ENCODE measurements at places on chromosomes 1 and 21.

DNA sequence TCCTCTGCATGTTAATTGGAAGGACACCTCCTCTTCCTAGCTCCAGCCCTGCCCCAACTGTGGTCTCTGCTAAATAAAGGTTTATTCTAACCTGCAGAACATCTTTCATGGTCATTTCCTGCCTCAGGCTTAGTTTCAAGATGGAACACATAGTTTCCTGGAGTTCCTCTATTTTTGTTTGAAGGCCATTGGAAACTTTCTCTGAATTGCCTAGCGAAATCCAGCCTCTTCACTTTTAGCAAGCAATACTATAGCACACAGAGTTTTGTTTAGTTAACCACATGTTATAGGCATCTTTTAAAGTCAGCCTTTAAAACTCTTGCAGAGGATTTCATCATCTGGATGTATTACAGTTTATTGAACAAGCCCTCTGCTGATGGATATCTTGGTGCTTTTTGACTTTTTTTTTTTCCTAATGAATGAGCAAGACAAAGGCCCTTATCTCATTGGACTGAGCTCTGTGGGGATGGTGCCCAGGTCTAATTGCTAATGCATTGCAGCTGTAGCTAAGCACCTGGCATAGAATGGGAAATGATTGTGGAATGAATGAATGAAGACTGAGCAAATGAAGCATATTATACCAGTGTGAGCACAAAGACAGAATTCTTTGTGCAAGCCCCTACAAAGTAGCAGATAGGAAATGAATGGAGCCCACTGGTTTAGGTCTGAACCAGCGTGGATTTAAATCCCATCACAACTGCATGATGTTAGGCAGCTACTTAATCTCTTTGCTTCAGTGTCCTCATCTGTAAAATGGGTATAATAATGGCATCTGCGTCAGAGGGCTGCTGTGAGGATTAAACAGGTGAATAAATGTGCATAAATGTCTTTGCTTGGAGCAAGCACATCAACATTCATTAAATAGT lies 641 bp upstream of the CFAP107 start:
- no peak for DNase-seq

- no peak for DNase-seq
Observed at GRCh38 chr21:20661745-20662422, 336.3 kb upstream of the NCAM2 start.

DNA sequence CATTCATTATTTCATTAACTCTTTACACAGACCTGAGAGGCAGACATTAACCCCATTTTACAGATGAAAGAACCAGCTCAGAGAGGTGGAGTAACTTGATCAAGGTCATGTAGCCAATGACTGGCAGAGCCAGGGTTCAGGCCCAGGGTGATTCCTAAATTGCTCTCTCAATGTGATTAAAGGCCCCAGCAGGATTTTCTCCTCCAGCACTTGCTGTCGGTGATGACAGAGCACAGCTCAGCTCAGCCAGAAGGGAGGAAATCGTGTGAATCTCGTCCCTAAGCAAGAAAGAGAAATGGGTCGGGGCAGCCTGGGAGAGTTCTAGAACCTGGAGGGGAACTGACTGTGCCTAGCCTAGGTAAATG lies 19.5 kb upstream of the RNF19B start:
- DNase-seq = no peak

- DNase-seq = peak; percentile 2
Observed at GRCh38 chr1:240765732-240766363, 153.9 kb upstream of the GREM2 start.

Data from muscle of leg (tissue), 16 donors.